Neural crest cell (in vitro differentiated cells): ENCODE measurements at places on chromosomes 7 and 10. TPM values are rescaled to one million over a fixed set of nuclear protein-coding genes. Genes with fewer than 3 reads are reported as not detected.
A peak's percentile ranks its signal among the peaks of the same experiment; 100 is the strongest.

DNA sequence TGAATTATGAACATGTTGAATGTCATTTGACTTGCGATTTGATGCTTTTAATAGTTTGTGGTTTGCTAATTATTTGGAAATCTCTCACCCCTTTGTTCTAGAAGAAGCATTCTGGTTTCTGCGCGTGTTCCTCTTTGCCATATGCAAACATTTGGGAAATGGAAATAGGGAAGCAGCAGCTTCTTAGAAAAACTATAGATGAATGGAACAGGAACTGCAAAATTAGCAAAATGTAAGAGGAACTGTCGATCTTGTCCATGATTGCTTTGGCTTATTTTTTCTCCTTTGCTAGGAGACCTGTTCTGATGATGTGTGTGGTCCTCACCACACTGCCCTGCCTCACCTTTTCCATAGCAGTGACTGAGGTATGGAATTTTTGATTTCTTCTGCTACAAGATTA is 19.0 kb downstream of the TMEM236 start:
- no peak for DNase-seq

DNA sequence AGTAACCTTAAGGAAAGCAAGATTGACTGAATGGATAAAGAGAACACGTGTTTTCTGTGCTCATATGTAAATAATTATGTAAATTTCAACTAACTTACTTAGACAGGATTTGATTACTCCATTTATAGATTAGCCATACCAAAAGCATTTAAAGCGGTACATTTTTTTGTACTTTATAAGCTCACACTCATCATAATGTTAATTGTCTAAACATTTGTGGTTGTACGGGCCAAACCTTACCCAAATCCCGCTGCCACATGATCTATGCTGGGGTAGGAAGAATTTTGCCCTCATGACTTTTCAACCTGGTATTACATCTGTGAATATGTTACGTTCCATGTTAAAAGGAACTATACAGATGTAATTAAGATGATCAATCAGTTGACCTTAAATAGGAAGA is 29.1 kb downstream of the MKX start:
- no peak for DNase-seq

DNA sequence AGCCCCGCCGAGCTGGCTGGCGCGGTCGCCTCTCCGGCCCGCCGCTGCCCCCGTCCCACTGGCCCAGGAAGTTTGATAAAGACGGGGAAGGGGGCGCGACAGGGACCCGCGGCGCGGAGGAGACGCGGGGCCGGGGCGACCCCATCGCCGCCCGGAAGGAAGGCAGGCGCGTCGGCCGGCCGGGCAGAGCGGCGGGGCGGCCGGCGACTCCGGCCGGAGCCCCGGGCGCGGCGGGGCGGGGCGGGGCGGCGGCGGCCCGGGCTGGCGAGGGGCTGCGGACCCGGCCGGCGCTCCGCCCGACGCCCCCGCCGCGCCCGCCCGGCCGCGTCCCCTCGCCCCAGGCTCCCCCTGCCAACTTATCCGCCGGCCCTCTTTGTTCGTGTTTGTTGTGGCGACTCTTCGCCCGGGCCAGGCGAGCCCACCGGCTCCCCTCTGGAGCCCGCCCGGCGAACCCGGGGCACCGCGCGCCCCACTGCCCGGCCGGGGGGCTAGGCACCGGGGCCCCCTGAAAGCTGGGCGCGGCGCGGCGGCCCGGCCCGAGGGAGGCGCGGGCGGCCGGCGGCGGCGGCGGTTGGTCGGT is 571 bp downstream of the KDM7A start:
- DNase-seq, result peak; percentile 21

DNA sequence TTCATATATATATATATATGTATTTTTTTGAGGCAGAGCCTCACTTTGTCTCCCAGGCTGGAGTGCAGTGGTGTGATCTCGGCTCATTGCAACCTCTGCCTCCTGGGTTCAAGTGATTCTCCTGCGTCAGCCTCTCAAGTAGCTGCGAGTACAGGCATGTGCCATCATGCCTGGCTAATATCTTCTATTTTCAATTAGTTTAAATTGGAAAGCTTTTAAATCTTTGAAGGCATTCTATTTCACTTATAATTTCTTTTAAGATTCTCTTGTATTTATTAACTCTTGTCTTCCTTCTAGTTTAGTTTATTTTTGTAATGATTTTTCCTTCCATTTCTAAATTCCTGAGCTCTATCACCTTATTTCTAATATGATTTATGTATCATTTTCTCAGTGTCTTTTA is 71.2 kb downstream of the TPST1 start:
- no peak for DNase-seq

- DNase-seq, result no peak
Observed at GRCh38 chr10:106500925-106501525, 663.5 kb downstream of the SORCS1 start.

- peak; percentile 92 for DNase-seq
Observed at GRCh38 chr7:101169838-101170551, 4.6 kb upstream of the VGF start.

GRCh38 chr7:17671956-17672355 is 268.3 kb downstream of the SNX13 start:
- DNase-seq, result no peak

DNA sequence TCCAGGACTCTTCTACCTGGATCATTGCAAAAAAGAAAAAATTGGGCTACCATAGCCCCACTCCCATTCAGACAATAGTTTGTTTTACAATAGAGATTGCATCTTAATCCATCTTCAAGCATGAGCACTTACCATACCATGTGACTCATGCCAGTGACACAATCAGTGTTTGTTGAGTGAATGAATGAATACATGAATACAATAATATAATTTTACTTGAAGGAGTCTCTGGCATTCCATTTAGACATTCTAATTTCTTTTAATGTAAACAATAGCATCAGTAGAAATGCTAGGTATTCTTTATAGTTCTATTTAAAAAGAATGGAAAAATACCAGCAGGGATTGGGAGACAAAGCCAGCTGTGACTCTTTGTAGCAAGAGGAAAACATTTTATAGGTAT is 141.6 kb upstream of the AKR1E2 start:
- DNase-seq, result no peak

GRCh38 chr10:61835069-61835945 is 66.2 kb upstream of the ARID5B start:
- no peak for DNase-seq

The SOSTDC1 gene
- 1.2 and 1.4 TPM in 2 replicates for total RNA-seq

The MYH16 gene
- total RNA-seq, result not detected in 2 replicates
